Stimulated activated CD8-positive, alpha-beta memory T cell treated with anti-CD3 and anti-CD28 coated beads, Interleukin-7, amount 100 ng/mL, for 24 hours (primary cell): ENCODE measurements at places on chromosomes 4 and X.

DNA sequence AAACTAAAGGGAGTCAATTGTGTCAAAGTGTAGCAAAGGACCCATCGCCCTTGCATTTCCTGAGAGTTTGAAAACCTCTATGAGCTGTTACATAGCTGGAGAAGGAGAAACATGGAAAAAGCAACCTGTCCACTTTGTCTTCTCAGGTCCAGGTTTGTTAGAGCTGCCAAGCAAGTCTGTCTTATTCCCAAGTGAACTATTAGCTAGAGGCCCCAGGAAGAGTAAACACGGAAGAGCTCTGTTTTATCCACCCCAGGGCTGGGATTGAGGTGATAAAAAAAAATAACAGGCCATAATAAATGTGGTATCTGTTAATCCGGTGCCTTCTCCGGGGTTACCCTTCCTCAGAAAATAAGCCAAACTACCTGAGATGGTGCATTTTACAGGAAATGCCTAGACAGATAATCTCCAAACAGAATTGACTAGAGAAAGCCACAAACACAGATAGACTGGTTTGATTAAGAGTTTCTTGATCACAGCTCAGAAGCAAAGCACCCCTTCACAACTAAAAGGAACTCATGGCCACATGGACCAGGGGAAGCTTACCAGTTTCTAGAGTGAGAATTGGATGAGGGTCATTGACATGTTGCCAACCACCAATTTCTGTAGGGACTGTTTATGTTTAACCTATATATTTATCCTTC is 35.9 kb upstream of the RELL1 start:
- no peak for DNase-seq

- DNase-seq = no peak
These were observed 31.0 kb upstream of the STX18 start for GRCh38 chr4:4572821-4573220.

DNA sequence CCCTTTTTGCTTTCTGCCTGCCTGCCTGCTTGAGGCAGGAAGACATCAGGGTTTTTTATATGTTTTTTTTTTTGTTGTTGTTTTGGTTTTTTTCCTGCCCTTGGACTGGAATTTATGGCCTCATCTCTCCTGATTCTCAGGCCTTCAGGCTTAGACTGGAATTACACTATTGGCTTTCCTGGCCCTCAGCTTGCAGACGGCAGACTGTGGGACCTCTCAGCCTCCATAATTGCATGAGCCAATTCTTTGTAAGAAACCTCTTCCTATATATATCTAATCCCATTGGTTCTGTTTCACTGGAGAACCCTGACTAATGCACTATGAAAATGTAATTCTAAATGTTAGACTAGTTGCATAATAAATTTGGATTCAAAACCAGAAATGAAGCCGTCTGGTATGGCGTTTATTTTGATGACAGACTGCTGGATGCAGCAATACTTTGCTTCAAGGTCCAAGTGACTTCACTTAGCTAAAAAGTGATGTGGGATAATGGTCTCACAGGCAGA is 59.0 kb downstream of the SEL1L3 start:
- no peak for DNase-seq

DNA sequence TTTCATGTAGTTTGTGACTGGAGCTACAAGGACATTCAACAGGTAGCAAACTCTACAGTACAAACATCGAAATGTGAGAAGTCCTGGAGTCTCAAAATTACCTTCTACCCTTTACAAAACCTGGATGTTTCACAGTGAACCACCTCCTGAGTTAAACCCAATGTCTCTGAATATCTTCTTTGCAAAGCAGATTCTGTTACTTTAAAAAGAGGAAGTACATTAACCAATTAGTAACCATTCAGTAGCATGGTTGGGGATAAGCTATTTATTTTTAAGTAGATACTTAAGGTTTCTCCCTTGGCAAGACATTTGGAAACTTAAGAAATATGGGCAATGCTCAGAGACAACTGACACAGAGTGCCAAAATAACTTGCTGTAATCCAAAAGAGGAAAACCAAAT is 371.9 kb upstream of the NWD2 start:
- no peak for DNase-seq

- DNase-seq = no peak
These were observed 124.2 kb upstream of the EOLA2 start for GRCh38 chrX:150062292-150063137.

DNA sequence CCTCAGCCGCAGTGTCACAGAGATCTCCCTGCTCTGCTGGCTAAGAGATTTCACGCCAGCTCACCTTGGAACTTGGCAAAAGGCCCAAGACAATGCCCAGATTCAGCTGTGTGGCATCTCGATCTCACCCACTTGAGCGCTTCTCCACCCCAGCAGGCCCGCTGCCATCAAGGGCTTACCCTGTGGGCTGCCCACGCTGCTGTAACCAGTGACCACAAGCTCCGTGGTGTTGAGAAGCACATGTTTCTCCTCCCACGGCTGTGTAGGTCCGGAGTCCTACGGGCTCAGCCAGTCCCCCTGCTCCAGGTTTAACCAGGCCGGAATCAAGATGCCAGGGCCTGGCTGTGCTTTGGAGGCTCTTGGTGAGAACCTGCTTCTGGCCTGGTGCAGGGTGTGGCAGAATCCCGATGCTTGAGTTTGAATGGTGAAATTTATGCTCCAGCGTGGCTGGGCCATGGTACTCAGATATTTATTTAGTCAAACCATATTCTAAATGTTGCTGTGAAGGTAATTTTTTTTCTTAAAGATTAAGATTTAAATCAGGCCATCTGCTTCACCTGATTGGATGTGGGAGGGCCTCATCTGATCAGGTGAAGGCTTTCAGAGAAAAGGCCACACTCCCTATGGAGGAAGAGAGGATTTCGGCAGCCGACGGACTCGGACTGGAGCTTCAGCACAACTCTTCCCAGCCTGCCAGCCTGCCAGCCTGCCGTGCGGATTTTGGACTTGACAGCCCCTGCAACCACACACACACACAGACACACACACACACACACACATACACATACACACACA is 24.8 kb upstream of the ADRA2C start:
- no peak for DNase-seq

DNA sequence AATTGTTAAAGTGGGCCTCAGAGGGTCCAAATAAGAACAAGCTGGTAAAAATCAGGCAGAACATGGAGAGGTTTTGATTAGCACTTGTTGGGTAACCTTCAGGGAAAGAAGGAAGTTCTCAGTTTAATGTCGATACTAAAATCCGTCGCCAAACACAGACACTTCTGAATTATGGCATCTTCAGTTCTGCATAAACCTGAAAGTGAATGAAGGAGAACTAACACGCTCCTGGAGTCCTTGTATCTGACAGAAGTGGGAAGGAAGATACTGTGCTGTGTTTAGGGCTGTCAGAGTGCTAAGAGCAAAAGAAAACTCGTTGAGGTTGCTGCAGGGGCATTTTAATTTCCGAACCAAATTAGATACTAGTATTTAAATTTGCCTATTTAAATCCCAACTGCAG is 106.2 kb downstream of the TMA16 start:
- DNase-seq = no peak

GRCh38 chrX:15601932-15602331 is 1.2 kb upstream of the ACE2 start:
- DNase-seq = no peak

- no peak for DNase-seq
These were observed 342.8 kb downstream of the FBXW7 start for GRCh38 chr4:152193059-152193458.

- no peak for DNase-seq
These were observed 110.5 kb upstream of the ENPP6 start for GRCh38 chr4:184328022-184328736.

DNA sequence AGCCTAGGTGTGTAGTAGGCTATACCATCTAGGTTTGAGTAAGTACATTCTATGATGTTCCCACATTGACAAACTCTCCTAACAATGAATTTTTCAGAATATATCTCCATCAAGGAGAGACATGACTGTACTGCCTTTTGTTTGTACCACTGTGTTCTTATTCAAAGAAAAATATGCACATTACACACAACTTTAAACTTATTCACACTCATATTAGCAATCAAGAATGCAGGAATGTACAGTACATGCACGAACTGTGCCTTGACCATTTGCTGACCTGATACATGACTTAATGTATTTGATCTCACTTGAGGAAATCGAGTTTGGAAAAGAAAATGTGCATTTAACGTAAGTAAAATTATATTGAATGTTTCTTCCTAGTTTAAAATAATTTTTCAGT is 525.1 kb upstream of the AGA start:
- no peak for DNase-seq

DNA sequence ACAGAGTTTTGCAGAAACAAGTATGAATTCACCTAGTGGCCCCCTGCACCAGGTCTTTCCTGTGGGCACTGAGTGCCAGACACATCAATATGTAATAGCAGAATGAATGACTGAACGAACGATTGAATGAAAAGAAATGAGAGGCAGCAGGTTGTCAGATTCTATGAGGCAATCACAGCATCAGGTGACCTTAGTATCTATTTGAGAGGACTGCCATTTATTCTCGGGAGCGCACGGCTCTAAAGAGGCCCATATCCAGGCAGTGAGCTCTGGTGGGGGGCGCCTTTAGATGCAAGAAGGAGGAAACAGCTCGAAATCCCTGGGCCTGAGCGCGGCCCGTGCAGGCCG is 528 bp upstream of the SLC25A4 start:
- no peak for DNase-seq

DNA sequence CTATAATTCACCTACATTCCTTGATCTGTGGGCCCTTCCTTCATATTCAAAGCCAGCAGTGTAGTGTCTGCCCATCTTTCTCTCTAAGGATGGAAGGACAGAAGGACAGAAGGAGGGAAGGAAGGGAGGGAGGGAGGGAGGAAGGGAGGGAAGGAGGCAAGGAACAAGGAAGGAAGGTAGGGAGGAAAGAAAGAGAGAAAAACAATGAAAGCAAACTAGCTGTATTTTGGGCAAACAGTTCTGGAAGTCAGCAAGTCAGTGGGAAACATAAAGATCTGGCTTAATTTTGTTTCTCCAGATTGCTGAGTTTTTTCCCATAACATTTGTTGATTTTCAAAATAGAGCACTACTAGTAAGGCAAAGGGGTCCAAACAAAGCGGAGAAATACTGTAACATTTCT is 555.2 kb upstream of the EPHA5 start:
- DNase-seq = no peak

- DNase-seq = no peak
These were observed 153.6 kb upstream of the INTU start for GRCh38 chr4:127479031-127479622.
